ENCODE measurements at places on chromosomes 3 and 15.

- DNase-seq = no peak
Observed at GRCh38 chr15:40445421-40445922, 4.7 kb downstream of the BAHD1 start.

GRCh38 chr3:85584779-85585356 lies 626.1 kb downstream of the CADM2 start:
- no peak for DNase-seq

- DNase-seq = no peak
Observed at GRCh38 chr15:25183581-25184251, 228.9 kb downstream of the SNRPN start.

GRCh38 chr3:174193604-174194003 lies 665.5 kb upstream of the NAALADL2 start:
- DNase-seq = no peak

DNA sequence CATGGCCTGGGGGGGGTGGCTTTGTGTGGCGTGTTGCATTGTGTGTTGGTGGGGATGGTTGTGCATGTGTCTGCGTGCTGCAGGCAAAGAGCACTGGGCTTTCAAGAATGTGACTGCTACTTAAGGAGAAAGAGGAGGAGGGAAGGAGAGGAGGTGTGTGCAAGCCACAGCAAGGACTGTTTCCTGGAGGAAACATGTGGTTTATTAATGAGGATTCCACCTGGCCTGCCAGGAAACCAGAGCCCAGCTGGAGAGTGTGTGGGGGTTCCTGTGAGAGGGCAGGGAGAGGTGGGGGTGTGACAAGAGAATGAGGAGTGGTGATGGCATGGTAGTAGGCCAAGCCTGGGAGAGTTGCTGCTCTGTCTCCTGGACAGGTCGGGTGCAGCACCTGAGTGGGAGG lies 258.1 kb upstream of the ROPN1 start:
- DNase-seq = no peak

DNA sequence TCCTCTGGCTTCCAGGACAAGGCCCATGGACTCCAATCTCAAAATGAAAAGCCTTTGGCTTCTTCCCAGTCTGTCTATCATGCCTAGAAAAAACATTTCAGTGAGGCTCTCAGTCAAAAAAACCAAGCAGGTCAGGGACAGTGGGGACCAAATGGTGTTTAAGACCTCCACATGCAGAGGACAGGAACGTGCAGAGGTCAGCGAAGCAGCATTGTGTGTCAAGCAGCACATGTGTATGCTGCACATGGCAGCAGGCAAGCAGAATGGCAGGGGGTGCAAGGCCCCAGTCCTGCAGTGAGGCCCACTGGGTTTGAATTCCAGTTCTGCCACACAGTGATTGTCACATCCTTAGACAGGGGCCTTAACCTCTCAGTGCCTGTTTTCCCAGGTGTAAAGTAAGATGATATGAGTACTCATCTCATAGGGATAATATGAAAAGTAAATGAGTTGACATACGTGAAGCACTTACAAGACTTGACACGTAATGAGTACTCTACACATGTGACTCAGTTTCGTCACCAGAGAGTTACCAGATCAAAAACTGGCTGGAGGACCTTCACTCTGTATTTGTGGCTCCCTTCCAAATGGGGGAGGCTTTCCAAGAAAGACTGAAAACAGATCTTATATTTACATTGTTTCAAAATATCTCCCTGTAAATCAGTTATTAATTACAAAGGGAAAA lies 11.2 kb downstream of the STIMATE start:
- DNase-seq = no peak

DNA sequence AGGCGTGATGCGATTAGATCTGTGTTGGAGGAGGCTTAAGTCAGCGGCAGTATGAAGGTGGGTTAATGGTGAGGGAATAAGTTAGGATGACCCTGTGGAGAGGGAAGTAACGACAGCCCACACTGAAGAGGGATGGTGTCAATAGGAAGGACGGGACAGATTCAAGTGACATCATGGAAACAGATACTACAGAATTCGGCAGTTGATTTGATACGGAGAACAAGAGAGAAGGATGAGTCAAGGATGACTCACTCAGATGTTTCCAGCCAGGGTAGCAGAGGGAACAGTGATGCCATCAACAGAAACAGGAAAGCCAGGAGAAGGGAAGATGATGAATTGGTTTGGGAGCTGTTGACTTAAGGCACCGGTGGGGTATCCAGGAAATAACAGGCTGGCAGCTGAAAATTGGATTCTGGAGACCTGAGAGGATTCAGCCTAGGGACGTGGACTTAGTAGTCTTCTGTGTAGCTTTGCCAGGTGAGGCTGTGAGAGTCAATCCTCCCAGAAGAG lies 38.0 kb downstream of the SHC4 start:
- DNase-seq = no peak

- no peak for DNase-seq
Observed at GRCh38 chr3:60555686-60556354, 695.4 kb downstream of the FHIT start.

DNA sequence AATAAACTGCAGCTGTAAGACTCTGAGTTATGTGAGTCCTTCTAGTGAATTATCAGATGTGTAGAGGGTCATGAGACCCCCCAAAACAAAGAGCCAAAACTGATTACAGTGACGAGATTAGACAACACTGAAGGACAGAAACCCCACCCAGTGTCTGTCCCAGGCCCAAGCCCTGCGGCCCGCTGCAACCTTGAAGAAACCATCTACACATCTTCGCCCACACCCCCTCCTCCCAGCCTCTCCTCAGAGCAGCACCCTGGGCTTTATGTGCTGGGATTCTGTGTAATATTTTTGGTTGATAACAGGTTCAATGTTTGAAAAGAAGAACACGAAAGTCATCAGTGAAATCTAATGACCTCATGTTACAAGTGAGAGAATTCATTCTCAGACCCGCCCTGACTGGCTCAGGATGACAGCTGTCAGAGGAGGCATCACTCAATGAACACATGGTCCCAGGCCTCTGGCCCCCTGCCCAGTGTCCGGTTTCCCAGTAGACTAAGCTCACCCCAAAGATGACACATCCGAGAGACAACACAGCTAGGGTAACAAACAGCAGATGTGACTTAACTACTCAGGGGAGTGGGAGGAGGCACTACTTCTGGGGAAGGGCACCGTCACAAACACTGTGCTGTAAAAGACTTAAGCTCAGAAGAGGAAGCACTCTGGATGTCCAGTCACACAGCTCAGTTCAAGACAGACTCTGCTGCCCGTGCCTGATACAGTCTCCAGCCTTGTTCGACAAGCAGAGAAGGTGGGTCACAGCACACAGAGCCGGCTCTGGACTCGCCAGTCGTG lies 48.9 kb downstream of the NIPA2 start:
- no peak for DNase-seq

DNA sequence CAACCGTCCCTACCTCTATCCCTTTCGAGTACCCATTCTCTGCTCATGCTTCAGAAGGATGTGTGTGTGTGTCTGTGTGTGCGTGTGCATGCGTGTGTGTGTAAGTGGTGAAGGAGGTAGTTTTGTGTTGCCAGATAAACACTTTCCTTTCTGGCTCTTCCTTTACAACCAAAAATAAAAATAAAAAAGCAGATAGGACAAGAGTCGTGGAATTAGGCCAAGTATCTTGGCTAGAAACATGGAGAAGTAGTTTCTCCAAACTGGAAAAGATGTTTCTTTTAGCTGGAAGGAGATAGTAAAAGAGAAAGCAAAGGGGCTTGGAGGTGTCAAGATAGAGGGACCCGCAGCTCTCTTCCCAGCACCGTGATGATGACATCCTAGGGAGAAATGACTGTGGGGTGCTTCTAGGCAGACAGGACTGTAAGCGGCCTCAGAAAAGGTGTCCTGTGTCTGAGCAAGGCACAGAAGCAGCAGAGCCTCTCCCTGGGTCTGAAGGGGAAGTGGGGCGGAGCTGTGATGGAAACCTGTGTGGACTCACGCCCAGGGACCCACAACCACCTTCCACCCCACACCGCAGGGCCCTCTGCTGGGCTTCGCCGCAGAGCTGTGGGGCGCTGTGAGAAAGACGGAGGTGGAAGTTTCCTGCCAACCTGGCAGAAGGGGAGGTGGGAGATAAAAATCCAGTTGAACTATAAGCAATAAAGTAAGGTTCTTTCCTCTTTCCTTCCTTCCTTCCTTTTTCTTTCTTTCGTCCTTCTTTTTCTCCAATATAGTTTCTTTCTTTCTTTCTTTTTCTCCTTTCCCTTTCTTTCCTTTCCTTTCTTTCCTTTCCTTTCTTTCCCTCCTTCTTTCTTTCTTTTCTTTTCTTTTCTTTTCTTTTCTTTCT lies 35.3 kb downstream of the MUC20 start:
- DNase-seq = peak; percentile 43

GRCh38 chr15:42364529-42364928 lies 5.2 kb downstream of the CAPN3 start:
- no peak for DNase-seq

- DNase-seq = no peak
Observed at GRCh38 chr15:90557186-90558084, 27.7 kb downstream of the CRTC3 start.

GRCh38 chr3:12759097-12759679 lies at the start of gene TMEM40:
TSS of gene TMEM40 (minus strand) at chr3:12759259. CDS start at chr3:12749832, 9,427 bp downstream.
- no peak for DNase-seq

DNA sequence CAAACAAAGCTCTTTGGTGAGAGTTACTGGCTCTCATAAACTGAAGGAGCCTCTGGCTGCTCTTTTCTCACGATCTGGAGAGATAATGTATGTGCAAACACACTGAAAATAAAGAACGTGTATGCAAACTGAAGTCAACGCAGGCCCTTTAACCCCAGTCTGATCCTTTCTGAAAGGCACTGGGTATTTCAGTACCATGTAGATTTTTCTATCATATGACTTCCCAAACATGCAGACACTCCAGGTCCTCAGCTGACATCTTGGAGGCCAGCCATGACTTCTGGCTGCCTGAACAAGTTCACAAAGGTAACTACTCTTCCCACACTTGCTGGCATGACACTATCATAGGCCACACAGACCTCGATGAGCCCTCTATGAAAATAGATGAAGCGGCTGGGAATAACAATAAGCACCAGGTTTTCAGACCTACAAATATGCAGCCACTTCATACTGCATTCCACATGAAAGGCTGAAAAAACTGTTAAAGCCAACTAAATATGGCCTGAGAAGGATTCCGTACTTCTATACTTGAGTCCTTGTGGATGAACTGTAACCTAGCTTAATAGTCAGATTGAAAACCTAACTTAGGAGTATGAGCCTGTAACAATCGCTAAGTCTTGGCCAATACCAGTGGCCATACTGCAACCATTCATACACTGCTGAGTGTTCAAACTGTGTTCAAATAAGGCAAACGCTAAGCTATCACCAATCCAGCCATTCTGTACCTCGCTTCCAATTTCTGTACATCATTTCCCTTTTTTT lies 121.3 kb downstream of the THRB start:
- DNase-seq = no peak

GRCh38 chr3:65975032-65975431 lies 63.7 kb downstream of the MAGI1 start:
- no peak for DNase-seq

- DNase-seq = peak; percentile 55
Observed at GRCh38 chr15:68383161-68384074, 48.5 kb downstream of the ITGA11 start.
